Fibroblast of villous mesenchyme (primary cell): ENCODE measurements at places on chromosomes 16 and 17. TPM values are rescaled to one million over a fixed set of nuclear protein-coding genes. Genes with fewer than 3 reads are reported as not detected.

DNA sequence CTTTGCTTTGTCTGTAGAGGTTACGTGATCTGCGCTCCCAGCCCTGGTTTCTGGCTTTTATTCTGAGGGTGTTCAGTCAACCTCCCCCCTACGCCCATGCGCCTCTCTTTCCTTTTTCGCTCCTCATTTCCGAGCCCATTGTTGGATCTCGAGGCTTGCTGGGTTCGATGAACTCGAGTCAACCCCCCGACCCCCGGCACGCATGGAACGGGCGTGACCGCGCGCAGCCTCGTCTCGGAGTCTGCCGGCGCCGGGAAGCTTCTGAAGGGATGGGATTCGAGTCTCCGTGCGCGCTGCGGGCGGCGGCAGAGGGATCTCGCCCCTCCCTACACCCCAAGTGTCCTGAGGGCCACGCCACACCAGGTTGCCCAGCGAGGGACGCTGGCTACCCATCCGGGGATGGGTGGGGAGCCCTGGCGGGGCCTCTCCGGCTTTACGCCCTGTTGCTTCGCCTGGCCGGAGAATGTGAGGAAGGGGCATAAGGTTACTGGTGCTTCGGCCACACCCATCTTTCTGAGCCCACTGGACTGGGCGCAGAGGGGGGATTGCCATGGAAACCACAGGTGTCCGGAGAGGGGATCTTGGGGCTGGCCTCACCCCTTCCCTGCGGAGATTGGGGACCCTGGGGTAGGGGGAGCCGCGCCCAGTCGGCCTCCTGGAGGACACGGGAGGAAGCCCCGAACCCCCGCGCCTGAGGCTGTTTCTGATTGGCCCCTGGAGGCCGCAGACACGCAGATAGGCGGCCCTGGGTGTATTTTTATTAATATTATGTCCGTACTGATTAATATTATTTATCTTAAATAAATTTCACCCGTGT is 1.8 kb downstream of the MAPT start:
- peak; percentile 5 for DNase-seq

DNA sequence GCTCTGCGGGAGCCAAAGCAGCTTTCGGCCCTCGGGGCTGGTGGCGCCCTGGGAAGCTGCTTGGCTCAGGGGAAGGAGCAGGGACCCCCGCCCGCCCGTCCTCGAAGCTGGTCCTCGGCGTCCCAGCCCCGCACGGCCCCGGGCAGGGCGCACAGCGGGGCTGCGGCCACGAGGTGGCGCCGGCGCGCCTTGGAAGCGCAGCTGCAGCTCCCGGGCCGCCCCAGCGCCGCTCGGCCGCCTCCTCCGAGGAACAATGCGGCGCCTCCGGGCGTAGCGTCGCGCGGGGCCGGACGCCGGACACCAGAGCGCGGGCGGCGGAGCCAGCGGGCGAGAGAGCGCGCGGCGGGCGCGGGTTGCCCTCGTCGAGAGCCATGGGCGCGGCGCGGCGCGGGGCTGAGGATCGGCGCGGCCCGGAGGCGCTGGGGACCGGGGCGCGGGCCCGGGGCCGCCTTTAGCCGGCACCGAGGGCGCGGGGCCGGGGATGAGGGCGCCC is at the start of gene MGAT5B:
Gene MGAT5B, plus strand, starts transcription at position 229 of the 493 bp plus-strand sequence. CDS start 626 bp downstream, outside the sequence.
- peak; percentile 75 for DNase-seq

DNA sequence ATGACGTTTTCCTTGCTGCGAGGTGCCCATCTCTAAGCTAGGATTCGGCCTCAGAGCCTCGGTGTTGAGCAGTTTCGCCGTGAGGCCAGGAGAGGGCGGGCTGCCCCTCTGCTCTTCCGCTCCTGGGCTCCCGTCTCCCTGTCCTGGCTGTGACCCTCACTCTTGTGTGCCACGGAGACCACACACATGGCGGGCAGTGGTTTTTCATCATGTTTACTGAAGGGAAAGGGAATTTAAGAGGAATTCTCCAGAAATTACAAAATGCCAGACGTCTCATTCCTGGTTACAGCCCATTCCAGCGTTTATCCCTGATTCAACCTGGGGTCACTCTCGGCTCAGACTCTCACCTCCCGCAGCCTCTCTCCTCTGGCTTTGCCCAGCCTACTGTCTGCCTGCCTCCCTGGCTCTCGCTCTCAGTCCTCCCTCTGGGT is 96.8 kb upstream of the ELAC2 start:
- peak; percentile 71 for DNase-seq

Gene RPH3AL
- total RNA-seq = 1.3 and 1.6 TPM in 2 replicates

Gene OTOA
- under 0.01 TPM in 2 replicates for total RNA-seq

GRCh38 chr17:67068999-67069398 is 24.6 kb downstream of the CACNG1 start:
- no peak for DNase-seq

DNA sequence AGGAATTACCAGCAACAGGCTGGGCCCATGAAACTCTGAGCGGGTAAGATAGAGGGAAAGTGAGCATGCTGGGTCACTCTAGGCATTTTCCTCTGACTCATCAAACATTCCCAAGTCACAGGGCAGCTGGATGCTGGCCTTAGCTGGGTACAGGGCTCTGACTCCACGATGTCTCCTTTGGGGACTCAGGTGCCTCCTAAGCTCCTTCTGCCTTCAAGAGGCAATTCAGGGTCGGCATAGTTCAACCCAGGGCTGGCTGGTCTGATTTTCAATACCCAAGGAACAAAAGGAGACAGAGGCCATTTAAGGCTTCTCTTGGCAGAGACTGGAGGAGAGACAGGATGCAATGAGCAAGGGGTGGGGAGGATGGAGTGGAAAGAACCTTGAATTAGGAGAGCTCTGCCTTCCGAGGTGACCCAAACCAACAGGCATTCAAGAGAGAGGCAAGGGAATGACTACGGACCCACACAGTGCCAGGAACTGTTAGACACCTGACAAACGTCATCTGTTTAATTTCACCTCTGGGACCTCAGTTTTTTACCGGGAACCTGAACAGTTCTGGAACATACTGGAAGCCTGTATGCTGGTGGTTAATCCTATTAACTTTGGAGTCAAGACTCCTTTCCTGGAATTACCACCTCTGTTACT is 910 bp downstream of the WBP2 start:
- peak; percentile 78 for DNase-seq

- peak; percentile 7 for DNase-seq
Measured at GRCh38 chr17:55023626-55024025, 55.1 kb downstream of the STXBP4 start.

DNA sequence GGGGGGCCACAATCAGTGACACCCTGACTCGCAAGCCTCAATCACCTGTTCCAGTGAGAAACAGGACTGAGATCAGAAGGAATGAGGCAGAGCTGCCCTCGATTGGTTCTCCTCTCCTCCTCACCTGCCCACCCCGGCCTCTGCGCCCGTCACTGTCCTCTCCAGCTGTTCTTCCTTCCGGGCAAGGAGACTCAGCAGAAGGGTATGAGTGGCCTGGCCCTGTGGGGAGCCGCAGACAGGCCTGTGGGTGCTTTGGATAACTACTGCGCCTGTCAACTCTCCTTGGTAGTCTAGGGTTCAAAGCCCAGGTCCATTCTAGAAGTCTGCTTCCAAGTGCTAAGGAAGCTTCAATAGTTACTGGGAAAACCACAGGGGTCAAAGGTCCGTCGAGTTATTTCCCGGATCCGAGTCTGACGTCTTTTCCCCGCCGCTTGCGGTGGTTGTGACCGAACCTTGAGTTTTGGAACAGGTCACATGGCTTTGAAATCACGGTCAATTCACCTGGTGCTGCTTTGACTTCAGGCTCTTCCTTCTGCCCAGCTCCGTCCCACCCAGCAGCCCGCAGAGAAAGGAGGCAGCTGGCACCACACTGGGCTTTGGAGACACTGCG is 8.3 kb downstream of the CARD14 start:
- DNase-seq = peak; percentile 17

Gene APOBR
- total RNA-seq = not detected in 2 replicates

DNA sequence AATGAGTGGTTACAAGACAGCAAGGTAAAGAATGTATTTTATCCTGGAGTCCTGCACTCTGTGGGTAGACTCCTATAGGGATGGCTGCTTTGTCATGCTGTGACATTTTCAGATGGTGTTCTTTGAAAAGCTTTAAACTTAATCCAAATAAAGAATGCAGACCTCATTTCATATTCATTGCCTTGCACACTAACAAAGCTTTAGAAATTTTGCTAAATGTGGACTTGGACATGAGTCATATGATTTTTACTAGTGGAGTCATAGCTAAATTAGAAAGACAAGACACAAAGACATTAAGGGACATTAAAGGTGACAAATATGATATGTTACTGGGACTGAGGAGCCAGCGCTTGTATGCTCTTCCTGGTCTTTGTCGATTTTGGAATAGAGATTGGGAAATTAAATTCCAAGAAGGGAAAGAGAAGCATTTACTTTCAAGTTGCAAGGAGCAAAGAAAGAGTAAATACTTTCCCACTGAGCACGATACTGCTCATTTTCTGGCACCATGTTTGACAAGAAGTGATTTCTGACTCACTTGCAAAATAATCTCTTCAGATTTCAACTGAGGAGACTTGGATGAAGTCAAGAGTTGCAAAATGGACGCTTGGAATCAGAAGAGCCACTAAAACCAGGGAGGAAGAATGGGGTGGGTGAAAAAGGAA is 152.9 kb upstream of the MYOCD start:
- peak; percentile 52 for DNase-seq

- DNase-seq = no peak
Measured at GRCh38 chr16:53866520-53866919, 162.6 kb downstream of the FTO start.

GRCh38 chr17:44906010-44906646 is 6.9 kb upstream of the EFTUD2 start:
- peak; percentile 93 for DNase-seq

GRCh38 chr16:53216798-53217197 is 162.0 kb downstream of the CHD9 start:
- no peak for DNase-seq

GRCh38 chr17:34609210-34609609 is 29.8 kb downstream of the TMEM132E start:
- DNase-seq = no peak

DNA sequence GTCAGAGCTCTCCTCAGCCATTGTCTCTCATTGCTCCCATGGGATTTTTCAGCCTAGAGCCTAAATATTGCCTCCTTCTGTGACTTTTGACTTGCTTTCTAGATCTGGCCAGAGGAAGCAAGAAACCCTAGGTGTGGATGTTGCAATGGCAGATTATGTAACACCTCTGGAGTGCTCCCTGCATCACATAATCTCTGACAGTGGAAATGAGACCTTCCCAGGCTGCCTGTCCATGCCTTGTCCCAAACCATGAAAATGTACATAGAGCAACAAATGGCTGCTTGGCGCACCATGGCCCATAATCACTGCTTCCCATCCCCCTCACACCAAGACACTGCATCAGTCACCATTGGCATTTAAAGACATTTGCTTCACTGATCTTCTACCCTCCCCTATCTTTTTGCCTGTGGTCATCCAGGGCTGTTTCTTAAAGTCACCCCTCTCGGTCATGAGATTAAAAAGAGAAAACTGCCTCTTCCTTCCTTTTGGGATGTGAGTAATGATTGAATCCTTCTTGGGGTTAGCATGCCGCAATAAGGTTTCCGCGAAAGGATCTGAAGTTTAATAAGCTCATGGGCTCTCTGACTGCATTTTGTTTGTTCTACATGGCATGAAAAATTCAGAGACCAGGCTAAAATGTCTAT is 34.2 kb upstream of the CCL2 start:
- peak; percentile 20 for DNase-seq

GRCh38 chr16:48628359-48628985 is 18.5 kb upstream of the N4BP1 start:
- no peak for DNase-seq

Gene KRTAP2-1
- total RNA-seq = not detected in 2 replicates

GRCh38 chr17:83185023-83186002 is 105.9 kb downstream of the METRNL start:
- no peak for DNase-seq

GRCh38 chr17:64174686-64175456 is 44.9 kb upstream of the ERN1 start:
- DNase-seq = peak; percentile 90

Gene TGFB1I1
- 121 and 153 TPM in 2 replicates for total RNA-seq

DNA sequence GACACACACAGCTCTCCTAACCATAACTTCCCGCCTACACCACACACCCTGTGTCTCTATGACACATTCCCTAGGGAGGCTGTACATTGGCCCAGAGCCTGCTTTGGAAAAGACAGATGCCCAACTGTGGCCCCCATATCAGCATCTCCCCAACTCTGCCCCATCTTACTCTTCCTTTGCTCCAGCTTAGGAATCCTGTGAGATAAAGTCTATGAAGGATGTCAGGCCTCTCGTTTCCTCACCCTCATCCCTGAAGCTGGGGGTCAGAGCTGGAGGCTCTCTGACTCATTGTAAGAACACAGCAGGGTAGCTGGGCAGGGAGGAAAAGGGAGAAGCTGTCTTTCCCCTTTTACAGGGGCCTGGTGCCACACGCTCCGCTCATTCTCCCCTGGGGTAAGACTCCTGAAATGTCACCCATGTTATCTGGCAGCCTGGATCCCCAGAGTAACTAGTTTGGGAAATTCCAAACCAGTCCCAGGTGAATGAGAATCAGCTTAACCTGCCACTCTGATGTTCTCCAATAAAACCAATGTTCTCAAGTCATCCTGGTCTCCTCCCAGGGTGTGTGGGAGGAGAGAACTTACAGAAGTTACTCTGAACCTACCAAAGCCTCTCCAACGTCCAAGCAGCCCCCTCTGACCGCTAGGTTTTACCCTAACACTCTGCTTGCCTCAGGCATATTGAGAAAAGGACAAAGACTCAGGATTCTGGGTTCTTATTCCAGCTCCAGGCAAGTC is 2.8 kb downstream of the RAPGEFL1 start:
- DNase-seq = peak; percentile 36

Gene SPIRE2
- 3.5 and 3.9 TPM in 2 replicates for total RNA-seq

GRCh38 chr16:8481810-8482209 is 108.5 kb downstream of the TMEM114 start:
- no peak for DNase-seq

GRCh38 chr17:56808503-56808902 is 25.2 kb downstream of the C17orf67 start:
- no peak for DNase-seq

DNA sequence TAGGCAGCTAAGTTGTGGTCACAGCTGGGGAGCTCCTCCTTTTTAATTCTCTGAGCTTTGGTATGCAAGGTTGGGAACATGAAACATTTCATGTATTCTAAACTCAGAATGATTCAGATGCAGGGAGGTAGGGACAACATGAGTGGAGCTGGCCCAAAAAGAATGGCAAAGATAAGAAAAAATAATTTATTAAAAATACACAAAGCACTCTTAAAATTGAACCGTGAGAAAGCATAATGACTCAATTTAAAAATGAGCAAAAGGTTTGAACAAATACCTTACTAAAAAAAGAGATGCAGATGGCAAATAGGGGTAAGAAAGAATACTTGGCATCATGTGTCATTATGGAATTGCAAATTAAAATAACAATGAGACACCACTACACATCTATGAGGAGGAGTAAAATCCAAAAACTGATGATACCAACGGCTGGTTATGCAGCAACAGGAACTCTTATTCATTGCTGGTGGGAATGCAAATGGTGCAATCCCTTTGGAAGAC is 175.6 kb upstream of the IRX3 start:
- no peak for DNase-seq
